ENCODE measurements at places on chromosomes 1 and 21.

DNA sequence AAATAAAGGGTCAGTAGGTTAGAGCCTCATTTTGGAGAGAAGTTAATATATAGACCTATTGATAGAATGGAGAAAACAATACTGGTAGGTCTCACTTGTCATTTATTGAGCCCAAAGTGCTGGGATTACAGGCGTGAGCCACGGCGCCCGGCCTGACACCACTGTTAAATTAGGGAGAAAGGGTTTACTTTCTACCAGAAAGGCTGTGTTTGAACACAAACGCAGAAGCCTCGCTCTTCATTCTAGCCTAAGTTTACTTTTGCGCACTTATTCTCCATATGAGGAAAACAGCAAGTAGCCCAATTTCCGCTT lies 710 bp upstream of the PRPF3 start:
- no peak for DNase-seq

GRCh38 chr1:3186526-3186921 lies 117.5 kb downstream of the PRDM16 start:
- no peak for DNase-seq

DNA sequence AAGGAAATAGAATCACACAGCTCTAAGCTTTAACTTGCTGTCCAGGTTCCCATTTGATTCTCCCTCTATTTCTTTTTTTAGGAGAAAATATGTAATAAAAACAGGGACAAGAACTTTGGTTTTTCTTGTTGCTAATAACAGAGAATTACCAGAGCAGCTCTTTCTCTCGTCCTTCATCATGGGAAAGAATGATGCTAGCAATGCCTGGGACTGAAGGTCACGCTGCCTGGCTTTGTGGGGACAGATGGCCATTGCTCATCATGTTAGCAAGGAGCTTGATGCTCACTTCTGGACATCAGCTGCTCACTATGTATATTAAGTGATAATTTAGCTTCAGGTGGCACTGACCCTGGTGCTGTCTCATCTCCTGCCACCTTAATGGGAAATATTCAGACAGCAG lies 77.3 kb upstream of the AKT3 start:
- DNase-seq, result no peak

DNA sequence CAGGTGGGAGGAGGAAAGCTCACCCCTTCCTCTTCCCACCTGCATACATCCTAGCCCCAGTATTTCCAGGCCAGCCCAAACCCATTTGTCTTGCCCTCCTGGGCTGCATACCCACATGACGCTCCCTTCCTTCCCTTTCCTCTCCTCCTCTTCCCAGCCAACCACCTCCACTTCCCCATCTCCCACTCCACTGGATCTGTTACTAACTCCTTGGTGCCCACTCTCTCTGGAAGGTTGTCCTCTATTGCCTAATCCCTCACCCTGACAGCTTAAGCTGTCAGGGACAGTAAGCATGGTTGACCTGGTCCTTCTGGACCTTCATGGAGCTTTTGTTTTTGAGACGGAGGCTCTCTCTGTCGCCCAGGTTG lies 23.0 kb upstream of the SYNC start:
- DNase-seq, result no peak

DNA sequence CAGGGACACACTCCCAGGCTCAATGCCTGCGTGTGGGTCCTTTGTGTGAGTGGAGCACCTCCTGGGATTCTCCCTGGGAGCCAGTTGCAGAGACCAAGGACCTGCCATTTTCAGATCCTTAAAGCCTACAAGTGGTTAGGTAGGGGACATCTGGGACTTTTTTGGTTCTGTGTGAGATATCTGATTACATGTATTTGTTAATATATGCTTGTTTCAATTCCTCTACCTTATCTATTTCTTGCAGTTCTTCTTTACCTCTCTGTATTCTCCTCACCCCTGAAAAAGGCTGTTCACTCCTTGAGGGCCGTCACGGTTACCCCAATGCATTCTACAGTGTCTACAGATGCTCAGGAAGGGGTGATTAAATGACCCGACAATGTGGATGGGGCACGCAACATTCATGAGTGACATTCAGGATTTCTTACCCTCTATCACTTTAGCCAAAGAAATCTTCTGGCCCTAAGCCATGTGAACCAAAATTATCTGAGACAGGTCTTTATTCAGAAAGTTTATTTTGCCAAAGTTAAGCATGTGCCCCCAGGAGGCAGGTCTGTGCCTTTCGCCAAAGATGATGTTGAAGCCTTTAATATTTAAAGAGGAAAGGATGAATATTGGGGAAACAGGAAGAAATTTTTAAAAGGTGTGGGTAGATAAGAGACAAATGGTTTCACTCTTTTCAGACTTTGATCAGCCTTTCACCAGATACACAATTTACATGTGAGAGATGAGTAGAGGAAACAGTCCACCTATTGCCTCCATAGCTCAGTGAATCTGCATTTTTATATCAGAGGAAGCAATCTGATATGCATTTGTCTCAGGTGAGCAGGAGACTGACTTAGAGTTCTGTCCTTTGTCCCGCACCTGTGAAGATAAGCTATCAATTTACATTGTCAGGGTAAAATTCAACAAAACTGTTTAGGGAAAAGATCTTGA lies 44.6 kb upstream of the MPZL1 start:
- DNase-seq, result no peak

GRCh38 chr1:247487057-247487456 lies 29.2 kb upstream of the OR2B11 start:
- DNase-seq, result peak; percentile 1

- no peak for DNase-seq
Observed at GRCh38 chr1:202046748-202047708, 36.6 kb downstream of the ELF3 start.

DNA sequence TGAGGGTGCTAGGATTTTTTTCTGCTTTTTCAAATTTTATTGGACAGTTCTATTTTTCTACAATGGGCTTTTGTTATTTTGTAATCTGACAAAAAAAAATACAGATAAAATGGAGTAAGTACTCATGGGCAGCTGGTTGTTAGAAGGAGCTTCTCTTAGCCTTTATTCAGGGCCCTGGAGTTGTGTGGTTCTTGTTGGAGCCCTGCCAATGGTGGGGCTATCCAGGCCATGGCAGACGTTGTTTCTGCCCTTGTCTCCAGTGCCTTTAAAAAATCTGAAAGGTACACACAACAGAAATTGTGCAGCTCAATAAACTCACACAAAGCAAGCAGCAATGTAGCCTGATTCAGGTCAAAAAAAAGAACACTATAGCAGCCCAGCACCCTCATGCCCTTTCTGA lies 153.5 kb upstream of the GALNT2 start:
- DNase-seq, result no peak

GRCh38 chr21:33997436-33997835 lies 75.9 kb upstream of the MRPS6 start:
- no peak for DNase-seq

DNA sequence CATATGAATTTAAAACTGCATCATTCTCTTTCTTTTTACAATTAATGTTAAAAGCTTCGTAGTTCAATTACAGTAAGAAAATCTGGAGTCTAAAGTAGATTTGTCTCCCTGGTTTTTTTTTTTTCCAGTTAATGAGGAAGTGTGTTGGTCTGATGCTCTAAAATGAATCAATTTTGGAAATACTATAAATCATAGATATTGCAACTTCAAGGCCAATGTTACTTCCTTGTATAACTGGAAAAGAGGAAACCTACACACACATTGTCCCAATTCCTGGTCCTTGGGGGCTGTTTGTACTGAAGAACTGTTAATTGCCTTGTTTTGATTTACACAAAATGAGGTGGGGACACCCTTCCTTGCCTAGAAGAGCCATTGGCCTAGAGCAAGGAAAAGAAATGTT lies 107.2 kb downstream of the RGS2 start:
- DNase-seq, result no peak

- DNase-seq, result no peak
Observed at GRCh38 chr1:113647164-113647563, 112.1 kb downstream of the PHTF1 start.

GRCh38 chr21:23398726-23399125 lies 2208.6 kb downstream of the MRPL39 start:
- no peak for DNase-seq

DNA sequence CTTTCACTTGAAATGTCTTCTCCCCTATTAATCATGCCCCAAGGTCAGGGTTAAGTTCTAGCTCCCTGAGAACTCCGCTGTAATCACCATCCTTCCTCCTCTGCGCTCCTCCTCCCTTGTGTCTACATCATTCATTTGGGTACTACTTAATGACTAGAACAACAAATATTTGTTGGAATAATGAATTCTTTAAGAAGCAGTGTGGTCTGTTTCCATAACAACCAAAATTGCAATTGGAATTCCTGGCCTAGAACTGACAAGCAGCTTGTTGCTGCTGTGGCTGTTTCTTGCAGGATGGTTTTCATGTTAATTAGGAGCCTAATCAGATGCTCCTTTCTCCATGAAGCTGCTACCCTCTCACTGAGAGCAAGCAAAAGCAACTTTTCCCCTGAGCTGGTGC lies 192.5 kb downstream of the ZZZ3 start:
- no peak for DNase-seq

GRCh38 chr1:246428542-246429308 lies 78.4 kb downstream of the SMYD3 start:
- no peak for DNase-seq

DNA sequence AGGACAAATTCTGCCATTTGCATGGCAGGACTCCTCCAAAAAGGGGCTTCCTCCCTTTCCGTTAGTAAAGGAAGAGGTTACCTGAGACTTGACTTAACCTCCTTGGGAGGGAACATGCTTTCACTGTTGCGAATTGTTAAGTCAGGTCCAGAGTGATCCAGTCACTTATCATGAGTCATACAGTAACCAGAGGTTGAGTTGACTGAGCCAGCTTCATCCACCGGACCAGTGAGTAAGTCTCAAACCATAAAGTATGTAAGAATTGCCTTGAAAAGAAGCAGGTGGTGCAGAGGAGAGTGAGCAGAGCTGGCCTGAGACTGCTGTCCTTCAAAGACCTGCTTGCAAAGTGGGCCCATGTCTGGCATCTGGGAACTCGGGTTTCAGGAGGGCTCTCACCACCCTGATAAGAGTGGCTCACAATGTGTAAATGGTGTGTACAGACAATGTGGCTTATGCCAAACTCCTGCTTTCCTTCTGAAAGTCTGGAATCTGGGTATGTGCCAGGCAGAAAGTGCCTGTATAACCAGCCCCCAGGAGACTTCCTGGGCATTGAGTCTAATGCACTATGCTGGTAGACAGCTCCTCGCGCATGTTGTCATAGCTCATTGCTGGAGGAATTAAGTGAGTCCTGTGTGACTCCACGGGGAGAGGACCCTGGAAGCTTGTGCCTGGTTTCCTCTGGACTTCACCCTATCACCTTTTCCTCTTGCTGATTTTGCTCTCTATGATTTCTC lies 84.3 kb upstream of the KLHDC7A start:
- no peak for DNase-seq

DNA sequence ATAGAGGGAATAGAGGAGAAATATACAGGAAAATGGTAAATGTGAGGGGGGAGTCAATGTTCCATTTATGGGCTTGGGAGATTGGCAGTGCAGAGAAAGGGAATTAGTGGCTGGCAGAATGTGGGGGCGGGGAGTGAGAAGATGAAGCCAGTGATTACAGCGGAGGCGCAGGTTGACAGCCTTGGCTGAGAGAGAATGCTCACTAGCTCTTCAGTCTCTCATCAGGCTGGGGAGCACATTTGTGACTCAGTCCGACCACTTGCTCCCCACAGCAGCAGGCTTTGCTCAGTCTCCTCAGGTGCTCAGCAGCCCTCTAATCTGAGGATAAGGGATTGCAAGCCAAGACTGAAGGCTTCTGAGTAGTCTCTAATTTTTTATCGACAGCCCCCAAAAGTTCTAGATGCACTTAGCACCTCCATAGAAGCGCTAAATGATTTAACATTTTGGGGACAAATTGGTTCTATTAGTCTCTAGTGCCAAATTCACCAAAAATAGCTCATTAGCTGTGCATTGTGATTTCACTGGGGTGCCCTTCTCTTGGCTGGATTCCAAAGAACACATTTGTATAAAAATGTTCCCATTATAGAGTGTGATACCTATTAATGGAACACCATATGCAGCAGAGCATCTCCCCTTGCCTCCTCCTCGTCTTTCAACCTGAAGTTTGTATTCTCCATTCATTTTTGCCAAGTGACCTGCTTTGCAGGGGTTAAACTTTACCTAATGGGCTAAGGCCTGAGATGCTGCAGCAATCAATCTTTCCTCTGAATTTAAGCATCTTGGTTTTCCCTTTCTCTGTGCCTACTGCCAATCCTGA lies 191.8 kb downstream of the ZNF326 start:
- no peak for DNase-seq

DNA sequence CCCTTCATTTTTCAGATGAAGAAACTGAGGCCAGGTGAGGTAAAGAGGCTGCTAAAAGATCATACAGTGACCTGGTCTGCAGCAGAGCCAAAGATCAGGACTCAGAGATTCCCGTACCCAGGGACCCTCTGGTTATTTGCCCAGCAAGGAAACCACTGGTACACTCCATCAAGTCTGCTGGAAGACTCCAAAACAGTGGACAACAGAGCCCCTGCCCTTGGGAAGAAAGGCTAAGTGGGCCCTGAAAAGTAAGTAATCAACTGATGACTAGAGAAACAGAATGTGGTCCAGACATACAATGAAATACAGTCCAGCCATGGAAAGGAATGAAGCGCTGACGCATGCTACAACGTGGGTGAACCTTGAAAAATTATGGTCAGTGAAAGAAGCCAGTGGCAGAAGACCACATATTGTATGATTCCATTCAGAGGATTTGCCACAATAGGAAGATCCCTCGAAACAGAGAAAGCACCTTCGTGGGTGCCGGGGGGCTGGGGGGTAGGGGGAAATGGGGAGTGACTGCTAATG lies 106.4 kb downstream of the ETS2 start:
- DNase-seq, result no peak

DNA sequence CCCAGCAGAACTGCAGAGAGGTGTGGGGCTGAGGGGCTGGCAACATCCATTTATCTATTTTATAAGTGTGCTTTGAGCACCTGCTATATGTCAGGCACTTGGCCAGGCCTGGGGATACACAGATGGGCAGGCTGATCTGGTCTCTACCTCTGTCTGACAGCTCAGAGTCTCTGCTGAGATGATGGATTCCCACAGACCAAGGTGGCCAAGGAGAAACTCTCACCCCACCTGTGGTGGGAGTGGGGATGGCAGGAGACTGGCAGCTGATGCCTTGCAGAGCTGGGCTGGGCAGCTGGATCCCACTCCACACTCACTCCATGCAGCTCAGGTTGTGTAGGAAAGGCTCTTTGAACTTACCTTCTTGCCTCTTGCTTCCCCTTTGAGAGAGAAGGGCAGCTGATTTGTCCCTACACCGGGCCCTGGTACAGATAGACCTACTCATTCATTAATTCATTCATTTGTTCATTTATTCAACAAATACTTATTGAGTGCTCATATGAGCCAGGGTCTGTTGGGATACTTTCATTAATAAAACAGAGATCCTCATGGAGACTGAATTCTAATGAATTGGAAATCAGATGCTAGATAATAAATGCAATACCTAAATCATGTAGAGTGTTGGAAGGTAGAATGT lies 9.0 kb downstream of the ADORA1 start:
- DNase-seq, result no peak

DNA sequence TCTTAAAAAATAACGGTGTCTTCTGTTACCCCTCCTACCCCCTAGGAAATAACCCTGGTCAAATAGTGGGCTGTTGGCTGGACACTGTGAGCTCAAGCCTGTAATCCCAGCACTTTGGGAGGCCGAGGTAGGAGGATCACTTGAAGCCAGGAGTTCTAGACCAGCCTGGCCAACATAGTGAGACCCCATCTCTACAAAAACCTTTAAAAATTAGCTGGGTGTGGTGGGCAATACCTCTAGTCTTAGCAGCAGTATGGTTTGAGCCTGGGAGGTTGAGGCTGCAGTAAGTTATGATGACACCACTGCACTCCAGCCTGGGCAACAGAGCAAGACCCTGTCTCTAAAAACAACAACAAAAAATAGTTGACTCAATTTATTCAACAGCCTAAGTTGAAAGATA lies 453.7 kb downstream of the SIPA1L2 start:
- no peak for DNase-seq
